ENCODE measurements at places on chromosomes 12 and 14.

- no peak for DNase-seq
Observed at GRCh38 chr12:108328420-108328819, 10.7 kb downstream of the CMKLR1 start.

- DNase-seq, result no peak
Observed at GRCh38 chr12:3483089-3483488, 7.9 kb upstream of the PRMT8 start.

DNA sequence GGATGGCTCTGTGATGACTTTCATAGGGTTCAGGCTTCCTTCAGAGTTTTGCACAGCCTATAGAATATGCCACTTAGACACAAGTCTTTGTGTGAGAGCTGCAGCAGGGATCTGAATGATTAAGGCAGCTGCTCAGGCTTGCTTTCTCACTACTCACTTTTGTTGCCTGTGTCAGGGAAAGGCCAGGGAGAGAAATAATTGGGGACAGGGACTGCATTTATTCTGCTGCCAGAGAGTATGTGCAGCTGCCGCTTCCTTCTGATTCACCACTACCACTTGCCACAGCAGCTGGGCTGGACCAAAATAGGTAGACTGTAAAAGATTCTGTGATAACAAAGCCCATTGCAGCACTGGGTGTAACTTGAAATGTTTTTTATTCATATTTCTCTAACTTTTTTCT lies 49.7 kb downstream of the TRMT5 start:
- no peak for DNase-seq

DNA sequence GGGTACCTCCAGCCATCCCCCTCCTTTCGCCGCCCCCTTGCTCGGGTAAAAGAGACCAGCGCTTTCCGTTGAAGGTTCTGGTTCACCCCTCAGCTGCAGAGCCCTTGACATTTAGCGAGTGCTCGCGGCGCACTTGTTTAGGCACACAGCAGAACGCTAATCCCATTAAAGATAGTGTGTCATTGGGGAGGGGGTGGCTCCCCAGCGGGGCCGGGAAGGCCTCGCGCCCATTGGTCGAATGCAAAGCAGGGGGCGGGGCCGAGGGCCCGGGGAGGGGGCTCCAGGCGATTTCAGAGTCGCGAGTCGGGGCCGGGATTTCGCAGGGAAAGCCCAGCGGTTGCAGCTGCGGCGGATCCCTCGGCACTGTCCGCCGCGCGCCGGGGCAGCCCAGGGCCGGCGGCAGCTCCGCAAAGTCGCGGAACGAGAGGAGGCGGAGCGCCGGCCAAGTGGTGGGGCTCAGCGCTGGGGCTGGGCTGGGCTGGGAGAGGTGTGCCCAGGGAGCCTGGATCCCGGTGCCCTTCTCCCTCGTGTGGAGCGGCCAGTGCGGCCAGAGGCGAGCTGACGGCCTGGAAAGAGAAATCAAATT lies 122.9 kb downstream of the TSPAN9 start:
- DNase-seq, result peak; percentile 52

DNA sequence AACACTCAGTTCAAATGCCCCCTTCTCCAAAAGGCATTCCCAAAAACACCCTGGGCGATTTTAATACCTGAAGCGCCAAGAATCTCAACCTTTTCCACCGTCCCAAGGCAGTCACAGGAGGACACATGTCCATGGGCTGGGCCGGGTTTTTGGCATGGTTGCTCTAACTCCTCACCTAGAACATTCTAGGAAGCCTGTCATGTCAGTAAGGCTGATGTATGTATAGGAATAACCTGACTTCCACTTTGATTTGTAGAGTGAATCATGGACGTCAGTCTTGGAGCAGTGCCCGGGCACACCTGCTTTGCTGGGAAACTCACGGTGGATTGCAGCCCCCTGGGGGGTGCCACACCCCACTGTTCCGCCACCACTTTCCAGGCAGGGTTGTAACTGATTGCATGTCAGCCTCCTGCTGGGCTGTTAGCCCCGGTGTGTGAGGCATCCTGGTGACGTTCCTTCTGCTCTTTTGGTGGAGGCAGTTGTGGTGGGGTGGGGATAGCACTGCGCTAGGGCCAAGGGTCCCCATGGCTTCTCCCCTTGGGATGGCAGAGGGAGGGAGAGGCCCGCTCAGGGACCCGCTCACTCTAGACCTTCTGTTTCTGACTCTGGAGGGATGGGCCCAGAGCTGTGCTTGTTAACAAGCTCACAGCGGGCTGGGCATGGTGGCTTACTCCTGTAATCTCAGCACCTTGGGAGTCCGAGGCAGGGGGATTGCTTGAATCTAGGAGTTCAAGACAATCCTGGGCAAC lies 35.2 kb upstream of the FAM181A start:
- no peak for DNase-seq

- no peak for DNase-seq
Observed at GRCh38 chr14:97095269-97095668, 298.1 kb downstream of the VRK1 start.

DNA sequence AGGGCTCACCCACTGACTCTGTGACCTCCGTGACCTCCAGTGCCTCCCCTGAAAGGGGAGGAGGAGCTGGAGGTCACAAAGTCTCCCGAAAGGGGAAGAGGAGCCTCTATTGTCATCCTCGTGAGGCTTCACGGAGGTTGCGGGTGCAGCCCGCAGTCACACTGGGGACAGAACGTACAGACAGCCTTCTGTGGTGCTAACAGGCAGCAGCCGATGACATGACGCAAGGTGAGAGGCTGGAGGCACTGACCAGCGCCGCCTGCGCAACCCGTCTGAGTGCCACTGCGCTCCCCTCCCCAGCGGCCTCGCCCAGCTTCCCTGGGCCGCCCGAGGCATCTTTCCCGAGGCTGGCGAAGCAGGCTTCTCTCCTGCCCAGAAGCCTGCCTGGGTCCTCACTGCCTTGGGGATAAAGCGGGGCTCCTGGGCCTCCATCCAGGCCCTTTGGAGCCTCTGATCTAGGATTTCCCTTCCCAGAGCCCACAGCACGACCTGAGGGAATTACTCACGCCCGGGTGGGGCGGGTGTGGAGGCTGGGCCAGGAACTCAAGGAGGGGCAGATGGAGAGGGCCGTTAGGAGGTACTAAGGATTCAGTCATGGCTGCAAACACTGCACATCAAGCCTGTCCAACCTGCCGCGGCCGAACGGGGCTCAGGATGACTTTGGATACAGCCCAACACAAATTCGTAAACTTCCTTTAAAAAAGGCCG lies 12.3 kb upstream of the LBHD2 start:
- no peak for DNase-seq

DNA sequence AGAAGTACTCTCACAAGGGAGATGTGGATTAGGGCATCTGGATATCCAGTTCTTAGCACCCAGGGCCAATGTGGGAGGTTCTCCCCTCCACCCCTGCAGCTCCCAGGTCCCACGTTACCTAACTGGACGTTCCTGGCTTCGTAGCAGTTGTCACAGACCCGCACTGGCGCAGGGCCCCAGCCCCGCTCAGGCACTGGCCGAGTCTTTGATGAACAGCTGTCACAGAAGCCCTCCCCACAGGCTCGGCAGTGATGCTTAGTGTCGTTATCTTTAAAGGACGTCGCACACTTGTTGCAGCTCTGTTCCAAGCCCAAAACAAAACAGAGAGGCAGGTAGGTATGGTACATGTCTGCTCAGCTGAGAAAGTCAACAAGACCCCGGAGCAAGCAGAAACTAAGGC lies 48.4 kb downstream of the DCAF4 start:
- DNase-seq, result no peak

DNA sequence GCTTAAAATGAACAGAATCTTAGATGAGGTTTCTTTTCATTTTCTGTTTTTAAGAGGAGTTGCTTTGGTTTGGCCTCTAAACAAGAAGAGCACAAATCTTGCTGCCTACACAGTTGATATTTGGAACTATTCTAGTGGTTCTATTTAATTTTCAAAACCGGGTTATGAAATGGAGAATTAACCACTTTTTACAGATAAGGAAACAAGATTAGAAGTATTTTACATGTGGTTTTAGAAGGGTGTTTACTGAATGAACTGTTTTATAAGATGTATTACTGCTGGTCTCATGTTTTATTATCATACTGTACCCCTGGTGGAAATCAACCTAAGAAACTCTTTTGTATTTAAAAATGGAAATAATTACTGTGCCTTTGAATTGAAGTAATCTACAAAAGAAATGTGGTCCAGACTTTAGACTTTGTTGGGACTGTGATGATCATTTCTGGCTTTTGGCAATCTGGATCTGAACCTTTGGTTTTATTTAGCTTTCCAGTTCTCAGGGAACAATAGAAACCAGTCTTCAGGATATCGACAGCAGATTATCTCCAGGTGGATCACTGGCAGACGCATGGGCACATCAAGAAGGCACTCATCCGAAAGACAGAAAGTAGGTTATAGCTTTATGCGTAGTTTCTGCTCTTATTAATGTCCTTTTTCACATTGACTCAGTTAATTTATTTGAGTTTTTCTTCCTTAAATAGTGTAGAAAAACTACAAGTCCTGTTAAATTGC lies 43.2 kb downstream of the TBK1 start:
- DNase-seq, result no peak

DNA sequence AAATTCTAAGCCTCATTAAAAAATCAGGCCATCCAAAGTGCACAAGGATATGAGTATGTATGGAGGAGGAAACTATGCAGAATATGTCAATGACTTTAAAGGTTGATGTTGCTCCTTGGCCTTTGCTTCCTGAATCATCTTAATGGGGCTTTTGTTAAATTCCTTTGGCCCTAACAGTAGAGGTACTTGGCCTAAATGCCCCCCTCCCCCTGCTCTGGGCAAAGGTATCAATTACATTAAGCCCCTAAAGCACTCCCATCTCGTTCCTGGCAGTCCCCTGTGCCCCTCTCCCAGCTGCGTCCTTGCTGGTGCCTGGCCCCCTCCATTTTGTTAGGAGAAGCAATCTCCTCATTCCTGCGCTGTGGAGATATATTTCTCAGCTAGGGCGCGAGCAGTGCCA lies 4.8 kb downstream of the COPZ1 start:
- DNase-seq, result no peak

- DNase-seq, result no peak
Observed at GRCh38 chr12:54222609-54223008, 33.8 kb upstream of the SMUG1 start.

- no peak for DNase-seq
Observed at GRCh38 chr14:58215191-58215914, 15.4 kb downstream of the ACTR10 start.

DNA sequence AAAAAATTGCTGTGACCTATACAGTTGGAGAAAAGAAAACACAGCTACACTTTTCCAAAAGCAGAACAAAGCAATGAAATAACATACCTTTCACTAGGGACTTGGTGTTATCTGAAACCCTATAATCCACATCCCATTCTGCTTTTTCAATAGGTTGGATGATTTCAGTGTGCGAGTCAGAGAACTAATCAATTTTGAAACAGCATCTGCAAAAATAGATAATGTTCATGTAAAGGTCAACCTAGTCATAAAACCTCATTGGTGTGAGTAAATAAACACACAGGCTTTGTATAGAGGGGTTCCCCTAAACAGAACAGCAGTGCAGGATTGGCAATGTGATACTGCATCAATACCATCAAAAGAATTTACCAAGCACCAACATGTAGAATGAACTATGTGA lies 173.0 kb upstream of the G2E3 start:
- DNase-seq, result no peak

- no peak for DNase-seq
Observed at GRCh38 chr14:94952097-94952496, 182.2 kb upstream of the GSC start.

GRCh38 chr14:73712540-73713180 lies 1.5 kb downstream of the PNMA1 start:
- peak; percentile 72 for DNase-seq

- peak; percentile 86 for DNase-seq
Observed at GRCh38 chr12:88035271-88035906, 6.2 kb upstream of the C12orf50 start.

DNA sequence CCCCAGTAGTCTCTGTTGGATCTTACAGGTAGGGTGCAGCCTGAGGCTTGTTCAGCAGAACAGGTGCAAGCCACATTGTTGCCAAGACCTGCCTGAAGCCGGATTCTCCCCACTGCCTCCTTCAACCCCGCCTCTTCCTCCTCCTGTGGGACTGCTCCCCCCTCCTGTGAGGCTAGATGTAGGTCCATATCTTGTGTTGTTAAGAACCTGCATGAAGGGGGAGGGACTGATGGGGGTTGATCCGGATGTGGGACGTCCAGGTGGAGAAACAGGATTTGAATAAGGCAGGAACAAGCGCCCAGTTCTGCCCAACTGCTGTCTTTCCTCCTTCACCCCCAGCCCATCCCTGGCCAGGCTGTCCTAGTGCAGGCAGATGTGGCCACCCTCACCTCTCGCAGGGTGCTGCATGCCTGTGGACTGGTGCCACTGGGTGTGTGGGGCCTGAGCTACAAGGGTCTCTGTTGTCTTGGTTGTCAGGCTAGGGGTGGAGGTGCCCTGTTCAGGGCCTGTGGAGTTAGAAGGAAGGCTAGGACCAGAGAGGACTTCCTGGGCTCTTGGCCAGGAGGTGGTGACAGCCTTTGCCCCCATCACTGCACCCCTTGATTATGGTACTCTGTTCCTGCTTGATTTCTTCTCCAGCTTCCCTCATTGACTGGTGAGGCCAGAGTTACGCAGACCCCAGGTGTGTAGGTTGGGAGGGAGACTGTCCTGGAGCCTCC lies 1.4 kb downstream of the NR4A1 start:
- DNase-seq, result no peak

- DNase-seq, result no peak
Observed at GRCh38 chr14:87264272-87264785, 728.7 kb downstream of the GALC start.

DNA sequence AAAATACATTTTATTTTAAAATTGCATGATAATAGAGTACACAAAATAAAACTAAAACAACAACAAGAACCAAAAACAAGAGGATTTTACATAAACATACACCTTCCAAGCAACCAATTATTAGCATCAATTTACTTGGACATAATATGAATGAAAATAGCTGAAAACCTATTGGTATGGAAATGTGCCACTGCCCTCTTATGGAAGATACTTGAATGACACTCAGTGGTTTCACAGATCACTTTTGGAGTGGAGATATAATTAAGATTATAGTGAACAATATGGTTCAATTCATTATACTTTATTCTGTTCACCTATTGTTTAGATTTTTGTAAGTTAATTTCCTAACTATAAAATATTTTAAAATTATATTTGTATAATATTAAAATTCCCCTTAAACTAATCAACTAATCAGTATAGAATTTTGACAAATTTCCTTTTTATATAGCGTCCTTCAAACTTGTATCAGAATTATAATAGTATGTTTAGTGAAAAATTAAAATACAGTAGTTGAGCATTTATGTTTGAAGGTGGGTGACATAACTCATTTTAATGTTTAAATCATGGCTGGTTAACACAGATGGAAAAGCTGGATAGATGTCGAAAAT lies 70.1 kb downstream of the SLC6A15 start:
- peak; percentile 6 for DNase-seq

- no peak for DNase-seq
Observed at GRCh38 chr12:2891240-2892053, 756 bp downstream of the TULP3 start.

GRCh38 chr12:27164330-27165040 lies 79.6 kb upstream of the STK38L start:
- no peak for DNase-seq

DNA sequence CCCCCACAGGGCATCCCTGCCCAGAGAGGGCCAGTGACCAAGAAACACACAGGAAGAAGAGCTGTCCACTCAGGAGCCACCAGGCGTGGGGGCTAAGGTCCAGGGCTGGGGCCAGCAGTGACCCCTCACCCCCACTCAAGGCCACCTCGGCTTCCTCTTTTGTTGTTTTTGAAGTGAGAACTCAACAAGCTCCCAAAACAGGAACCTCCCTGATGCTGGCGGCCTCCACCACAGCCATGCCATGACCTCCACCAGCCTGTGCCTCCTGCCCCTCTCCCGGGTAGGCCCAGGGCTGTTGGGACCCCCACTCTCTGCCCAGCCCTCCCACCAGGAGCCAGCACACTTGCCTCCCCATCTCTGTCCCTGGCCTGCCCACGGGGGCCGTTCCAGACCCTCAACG lies 7.8 kb downstream of the AKT1 start:
- DNase-seq, result no peak

- DNase-seq, result no peak
Observed at GRCh38 chr14:104598910-104599273, 5.7 kb downstream of the TMEM179 start.
